ENCODE measurements at places on chromosomes 11 and 22. TPM values are rescaled to one million over a fixed set of nuclear protein-coding genes. Genes with fewer than 3 reads are reported as not detected.
A peak's percentile ranks its signal among the peaks of the same experiment; 100 is the strongest.

DNA sequence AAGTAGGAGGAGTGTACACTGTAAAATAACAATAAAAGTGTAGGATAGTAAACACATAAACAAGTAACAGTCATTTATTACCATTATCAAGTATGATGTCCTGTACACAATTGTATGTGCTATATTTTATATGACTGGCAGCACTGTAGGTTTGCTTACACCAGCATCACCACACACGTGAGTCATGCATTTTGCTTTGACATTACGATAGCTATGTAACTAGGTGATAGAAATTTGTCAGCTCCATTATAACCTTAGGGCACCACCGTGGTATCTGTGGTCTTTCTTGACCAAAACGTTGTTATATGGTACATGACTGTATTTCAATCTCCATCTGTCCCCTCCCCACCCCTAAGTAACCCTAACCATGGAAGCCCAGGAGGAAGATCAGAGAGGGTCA is 1.1 kb downstream of the DNAL4 start:
- no peak for DNase-seq

The CSKMT gene
- 52.6 TPM for total RNA-seq

DNA sequence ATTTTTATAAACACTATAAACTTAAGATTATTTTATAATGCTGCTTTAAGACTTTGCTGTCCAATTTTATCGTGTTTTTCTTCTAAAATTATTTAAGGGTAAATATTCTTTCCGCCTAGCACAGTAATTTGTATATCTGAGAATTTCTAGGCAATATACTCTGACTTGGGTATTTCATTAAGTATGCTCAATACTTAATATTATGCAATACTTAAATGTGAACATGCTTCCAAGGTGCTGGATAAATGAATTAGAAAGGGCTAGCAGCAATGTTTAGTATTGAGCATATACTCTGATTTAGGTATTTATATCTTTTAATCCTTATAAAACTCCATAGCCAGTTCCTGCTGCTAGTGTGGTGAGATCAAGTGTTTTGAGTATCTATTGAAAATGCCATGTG is 60.3 kb upstream of the ANO3 start:
- DNase-seq = no peak

The PDGFB gene
- total RNA-seq = 0.13 TPM

GRCh38 chr11:61924064-61924455 is 6.7 kb upstream of the RAB3IL1 start:
- no peak for DNase-seq

The OOSP2 gene
- not detected for total RNA-seq

- no peak for DNase-seq
Observed at GRCh38 chr22:35620624-35621251, 3.6 kb upstream of the MB start.

DNA sequence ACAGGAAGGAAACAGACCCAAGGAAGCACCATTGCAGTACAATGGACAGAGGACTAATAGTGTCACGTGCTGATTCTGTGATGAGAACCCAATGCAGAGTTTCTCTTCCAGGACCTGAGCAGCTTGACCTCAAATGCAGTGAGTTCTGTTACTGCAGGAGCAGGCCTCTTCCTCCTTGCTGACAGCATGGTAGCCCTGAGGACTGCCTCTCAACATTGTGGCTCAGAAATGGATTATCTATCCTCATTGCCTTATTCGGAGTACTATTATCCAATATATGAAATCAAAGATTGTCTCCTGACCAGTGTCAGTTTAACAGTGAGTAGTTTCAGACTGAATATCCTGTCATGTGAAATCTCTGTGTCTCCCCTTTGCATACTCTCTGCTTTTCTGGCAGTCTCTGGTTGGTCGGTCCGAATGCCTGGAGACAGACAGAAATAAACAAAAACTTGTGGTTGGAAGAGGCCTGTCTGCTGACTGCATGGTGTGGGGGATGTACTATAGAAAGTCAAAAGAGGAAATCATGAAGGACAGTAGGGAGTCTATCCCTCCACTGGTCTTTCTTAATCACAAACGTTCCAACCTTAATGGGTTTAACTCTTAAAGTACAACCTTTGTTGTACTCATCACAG is 6.9 kb upstream of the MS4A14 start:
- DNase-seq = peak; percentile 28

DNA sequence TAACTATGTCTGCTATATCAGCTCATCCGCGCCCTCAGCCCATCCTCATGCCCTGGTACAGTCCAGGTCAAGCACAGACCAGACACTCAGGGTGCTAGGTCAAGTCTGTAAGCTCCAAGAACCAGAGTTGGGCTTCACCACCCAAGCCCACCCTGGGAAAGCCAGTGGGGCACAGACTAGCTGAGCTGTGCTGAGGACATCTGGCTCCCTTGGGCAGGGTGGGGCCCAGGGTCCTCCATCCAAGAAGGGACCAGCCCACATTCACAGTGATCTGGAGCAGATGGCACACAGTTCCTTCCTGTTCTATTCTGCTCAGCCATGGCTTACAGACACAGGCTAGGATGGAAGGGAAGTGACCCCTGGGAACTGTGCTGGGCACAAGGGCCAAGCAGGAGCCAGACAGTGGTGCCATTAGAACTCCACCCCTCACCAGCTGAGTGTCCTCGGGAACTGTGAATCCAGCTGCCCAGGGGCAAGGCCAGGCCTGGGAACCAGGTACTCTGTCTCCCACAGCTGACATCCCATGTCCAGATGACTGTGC is 9.1 kb downstream of the P2RY6 start:
- DNase-seq = no peak

The TM7SF2 gene
- 46.7 TPM for total RNA-seq

DNA sequence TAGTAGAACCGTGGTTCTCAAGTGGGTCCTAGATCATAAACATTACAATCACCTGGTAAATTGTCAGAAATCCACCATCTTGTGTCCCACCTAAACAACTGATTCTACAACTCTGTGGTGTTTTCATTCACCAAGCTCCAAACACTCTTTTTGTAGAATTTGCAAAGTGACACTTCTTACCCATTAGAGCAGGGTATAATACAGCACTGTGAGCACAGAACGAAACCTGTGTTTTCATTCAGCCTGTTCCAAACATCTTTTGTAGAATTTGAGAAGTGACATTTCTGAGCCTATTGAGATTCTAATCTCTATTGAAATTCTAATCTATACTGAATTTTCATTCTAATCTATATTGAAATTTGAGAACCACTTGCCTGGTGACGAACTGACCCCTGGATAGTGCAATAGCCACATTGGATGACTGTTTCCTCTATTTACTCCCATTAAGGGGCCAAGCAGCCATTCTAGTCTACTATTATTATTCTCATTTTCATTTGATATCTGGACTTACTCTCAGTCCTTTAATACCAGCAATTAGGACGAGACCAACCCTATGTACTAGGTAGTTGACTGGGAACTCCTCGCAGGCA is 616.6 kb downstream of the LRRC4C start:
- no peak for DNase-seq

DNA sequence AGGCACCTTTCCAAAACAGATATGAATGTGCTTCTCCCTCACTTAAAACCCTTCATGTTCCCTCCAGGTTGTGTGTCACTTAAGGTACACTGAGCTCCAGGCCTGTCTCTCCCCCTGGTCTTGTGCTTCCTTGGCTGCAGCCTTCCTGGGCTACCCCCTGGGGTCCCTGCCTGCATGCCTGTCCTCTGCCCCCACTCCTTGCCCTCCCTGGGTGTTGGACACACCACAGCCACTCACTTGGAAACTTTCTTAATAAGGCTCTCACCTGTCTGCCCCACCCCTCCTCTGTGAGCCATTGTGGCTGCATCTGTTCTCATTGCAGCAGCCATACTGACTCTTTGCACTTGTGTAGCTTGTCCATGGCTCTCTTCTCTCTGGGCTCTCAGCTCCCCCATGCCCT is 60.6 kb downstream of the CABIN1 start:
- no peak for DNase-seq

DNA sequence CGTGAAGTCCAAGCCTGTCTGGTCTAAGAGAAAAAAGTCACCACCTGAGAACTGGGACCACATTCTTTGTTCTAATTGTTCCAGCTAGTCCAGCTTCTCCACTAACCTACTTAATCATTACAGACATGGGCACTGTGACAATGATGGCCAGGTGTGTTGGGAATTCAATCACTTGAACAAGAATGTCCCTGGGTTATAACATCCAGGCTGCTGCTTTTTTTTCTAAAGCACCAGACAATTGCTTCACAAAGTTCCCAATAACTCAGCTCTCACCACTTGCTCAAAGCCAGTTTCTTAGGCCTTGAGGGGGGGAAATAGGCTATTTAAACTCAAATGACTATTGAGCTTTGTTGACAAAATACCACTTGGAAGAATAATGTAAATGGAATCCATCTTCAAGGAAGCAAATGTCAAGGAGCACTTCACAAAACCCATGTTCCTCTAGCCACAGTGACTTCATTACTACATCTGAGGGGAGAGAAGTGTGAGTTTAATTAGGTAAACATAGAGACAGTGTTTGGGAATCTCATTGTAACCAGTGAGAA is 80.3 kb downstream of the ME3 start:
- no peak for DNase-seq

- DNase-seq = no peak
Observed at GRCh38 chr11:20342347-20343141, 21.0 kb upstream of the HTATIP2 start.

The TRIM49D2 gene
- not detected for total RNA-seq

GRCh38 chr11:27433742-27434141 is 38.8 kb downstream of the LGR4 start:
- DNase-seq = no peak

The KCNJ1 gene
- total RNA-seq = not detected

The PGGHG gene
- 0.93 TPM for total RNA-seq

GRCh38 chr11:10793470-10794255 is 15.1 kb downstream of the EIF4G2 start:
- no peak for DNase-seq

- peak; percentile 62 for DNase-seq
Observed at GRCh38 chr11:117814766-117815261, 9.7 kb downstream of the FXYD2 start.

DNA sequence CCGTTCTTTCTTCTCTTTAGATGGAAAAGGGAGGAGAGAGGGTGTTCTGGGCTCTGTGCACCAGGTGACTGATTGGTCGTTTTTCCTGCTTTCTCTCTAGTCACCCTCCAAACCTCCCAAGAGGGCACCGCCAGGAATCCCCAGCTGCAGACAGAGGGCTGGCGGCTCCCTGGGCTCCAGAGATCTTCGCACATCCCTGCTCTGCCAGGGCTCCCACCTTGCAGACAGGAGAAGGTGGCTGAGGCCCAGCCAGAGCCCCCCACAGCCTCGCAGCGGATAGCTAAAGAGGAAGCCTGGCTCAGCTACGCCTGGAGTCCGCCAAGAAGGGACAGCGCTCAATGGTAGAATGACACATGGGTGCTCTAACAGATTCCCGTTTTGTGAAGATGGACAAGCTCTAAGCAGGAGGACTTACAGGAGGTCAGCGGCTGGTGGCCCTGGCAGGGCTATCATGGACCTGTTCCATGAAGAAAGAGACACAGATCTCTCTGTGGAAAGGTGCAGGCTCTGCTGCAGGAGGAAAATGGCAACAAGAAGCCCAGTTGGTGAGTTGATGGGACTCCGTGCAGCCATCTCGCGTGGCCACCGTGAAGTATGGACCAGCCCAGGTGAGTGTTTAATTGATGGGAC is 976.9 kb downstream of the BRD1 start:
- no peak for DNase-seq

The RTN4RL2 gene
- total RNA-seq = 2.3 TPM

The RHOD gene
- total RNA-seq = not detected

The AIFM3 gene
- total RNA-seq = not detected

GRCh38 chr11:1360181-1360834 is 29.4 kb upstream of the BRSK2 start:
- no peak for DNase-seq

- DNase-seq = peak; percentile 50
Observed at GRCh38 chr11:118878163-118878563, 5.5 kb upstream of the CXCR5 start.

DNA sequence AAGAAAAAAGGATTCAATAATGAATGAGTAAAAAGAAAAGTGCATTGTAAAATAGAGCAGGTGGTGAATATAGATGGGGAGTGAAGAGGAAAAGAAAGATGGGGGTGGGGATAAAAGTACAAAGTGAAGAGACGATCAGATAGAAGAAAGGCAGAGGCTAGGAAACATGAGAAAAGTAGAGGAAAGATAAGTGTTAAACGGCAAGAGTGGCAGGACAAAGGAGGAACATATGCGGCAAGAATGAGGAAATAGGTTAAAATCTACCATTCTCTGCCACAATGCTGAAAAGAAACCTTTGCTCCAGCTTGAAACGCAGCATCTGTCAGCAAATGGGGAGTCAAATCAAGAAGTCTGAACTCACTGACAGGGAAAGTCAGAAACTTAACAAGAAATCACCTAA is 6.8 kb downstream of the FUT4 start:
- no peak for DNase-seq

DNA sequence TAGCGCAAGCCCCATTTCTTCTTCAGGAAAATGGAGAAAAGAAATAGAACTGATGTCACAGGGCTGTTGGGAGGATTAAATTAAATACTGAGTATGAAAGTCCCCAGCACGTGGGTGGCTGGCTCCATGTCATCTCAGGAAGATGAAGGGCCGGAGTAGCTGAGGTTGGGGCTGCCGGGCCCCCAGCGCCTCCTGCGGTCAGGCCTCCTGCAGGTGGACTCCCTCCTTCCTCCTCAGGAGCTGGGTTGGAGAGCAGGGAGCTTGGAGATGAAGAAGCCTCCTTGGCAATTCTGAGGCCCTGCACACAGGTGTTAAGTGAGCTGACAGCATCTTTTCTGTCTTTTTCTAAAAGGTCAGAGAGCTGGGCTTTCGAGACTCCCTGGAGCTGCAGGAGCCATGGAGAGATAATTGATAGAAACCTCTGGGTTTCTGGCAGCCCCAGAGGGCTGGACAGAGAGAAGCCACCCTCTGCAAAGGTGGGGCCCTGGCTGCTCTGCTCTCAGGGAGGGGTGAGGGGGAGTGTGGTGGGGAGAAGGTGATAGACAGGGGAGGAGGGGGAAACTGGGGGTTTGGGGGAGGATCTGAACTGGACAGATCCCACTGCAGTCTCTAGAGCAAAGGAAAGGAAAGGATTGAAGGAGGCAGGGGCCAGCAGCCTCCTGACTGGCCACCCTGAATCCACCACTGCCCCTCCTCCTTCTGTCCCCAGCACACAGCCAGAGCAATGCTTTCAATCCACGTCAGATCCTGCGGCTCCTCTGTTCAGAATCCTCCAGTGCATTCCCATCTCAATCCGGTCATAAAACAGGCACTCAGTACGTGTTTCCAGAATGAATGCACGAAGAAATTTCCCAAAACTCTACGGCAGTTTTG is 210.8 kb downstream of the CEP164 start:
- DNase-seq = no peak

The SAA1 gene
- total RNA-seq = not detected

DNA sequence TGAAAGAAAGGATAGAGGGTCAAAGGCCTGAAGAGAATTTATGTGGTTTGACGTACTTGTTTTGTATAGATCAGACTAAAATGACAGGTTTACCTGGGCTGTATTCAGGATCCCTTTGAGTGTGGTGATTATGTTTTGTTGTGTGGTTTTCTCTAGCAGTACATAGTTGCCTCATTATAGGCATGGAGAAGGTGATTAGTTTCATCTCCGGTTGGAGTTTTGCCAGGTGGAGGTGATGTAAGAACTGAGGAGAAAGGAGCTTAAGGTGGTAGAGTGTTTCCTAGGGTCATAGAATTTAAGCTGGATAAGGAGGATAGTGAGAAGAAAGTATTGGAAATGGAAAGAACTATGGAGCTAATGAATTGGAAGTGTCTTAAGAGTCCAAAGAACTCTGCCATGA is 229.0 kb downstream of the TMEM135 start:
- DNase-seq = no peak
